NCI-H187 (cell line): ENCODE measurements at places on chromosomes 5 and 9.

GRCh38 chr9:82080265-82080664, 91.7 kb downstream of the SPATA31D1 start:
- DNase-seq = no peak

- no peak for DNase-seq
These were observed 19.2 kb upstream of the ERBIN start for GRCh38 chr5:65907135-65907534.

- no peak for DNase-seq
These were observed 22.6 kb downstream of the ANKS6 start for GRCh38 chr9:98773721-98774120.

DNA sequence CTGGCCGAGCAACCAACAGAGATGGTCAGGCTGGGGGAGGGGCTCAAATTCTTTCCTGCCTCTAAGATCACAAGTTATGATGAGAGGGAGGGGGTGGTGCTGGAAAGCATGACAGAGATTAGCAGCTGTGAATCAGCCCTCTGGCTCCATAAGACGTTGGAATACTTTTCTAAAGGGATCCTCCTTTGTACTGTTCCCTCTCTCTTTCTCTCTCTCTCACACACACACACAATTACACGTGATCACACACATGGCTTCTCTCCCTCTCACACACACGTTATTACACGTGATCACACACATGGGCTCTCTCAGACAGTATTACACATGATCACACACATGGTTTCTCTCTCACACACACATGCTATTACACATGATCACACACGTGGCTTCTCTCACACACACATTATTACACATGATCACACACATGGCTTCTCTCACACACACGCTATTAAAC, at the start of gene SLC45A2:
Gene SLC45A2 (minus strand): TSS at position 23 of the 454 bp plus-strand sequence. CDS start 110 bp downstream, outside the sequence.
- DNase-seq = no peak

DNA sequence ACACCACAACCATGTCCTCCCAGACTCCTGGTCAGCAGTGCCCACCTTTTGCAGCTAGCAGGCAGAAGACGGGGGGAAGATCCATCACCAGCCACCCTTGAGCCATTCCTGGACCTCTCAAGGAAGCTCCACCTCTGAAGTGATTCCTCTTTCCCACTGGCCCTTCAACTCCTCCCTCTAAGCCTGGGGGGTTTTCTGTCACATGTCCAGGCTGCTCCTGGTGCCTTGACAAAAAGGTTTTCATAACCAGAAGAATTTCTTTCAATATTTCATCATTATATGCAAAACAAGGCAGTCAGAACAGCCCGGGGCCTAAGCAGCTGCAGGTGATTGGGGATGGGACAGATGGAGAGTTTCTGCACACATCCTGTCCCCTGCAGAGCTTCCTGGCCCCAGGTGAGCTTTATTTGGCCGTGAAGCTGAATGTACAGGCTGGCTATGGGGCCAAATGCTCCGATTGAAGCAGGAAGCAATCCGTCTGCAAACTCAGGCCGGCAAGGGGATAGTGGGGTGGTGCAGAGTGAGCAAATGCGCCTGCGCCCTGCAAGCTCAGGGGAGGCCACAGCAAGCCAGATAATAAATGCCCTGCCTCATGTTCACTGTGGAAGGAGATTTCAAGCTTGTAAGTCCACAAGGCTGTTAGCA, 173.5 kb downstream of the C5orf15 start:
- no peak for DNase-seq

GRCh38 chr9:109016132-109016531, 2.8 kb upstream of the CTNNAL1 start:
- DNase-seq = no peak

DNA sequence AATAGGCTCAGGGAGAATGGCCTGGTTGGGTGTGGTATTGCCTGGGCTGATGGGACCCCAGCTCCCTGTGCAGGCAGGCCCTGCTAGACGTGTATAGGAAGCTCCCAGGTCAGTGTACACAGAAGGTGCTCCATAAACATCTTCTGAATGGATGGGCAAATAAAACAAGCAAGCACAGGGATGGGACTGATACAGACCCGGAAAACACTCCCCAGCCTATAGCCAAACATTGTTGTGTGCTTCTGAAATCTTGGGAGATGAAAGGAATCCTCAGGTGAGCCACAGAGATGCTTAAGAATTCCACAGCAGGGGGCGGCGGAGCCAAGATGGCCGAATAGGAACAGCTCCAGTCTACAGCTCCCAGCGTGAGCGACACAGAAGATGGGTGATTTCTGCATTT, 151.8 kb downstream of the ENTREP1 start:
- peak; percentile 3 for DNase-seq

- DNase-seq = no peak
These were observed 43.1 kb downstream of the CAMK2A start for GRCh38 chr5:150246429-150246828.

DNA sequence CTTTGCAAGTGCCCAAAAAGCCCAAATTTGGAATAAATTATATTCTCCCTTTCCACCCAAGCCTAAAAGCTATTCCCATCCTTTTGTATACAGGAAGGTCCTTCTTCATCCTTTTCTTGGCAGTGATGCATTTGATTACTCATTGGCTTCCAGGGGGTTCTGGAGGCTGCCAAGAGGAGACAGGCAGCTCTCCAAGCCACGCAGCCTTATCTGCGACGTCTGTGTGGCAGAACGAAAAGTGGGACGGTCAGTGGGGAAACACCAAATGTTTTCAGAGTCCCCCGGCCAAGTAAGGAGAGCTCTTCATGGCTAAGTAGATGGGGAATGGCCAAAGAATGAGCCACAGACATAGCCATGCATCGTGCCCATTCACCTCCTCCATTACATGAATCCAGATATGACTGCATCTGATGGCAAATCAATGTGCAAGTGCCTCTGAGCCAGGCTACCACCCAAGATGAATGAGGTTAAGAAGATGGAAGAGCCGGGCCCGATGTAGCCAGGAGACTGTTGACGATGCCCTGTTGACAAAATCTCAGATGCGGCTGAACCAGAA, 12.1 kb downstream of the ADAM19 start:
- DNase-seq = no peak

- DNase-seq = no peak
These were observed 161.2 kb downstream of the SLF1 start for GRCh38 chr5:94779684-94780083.

DNA sequence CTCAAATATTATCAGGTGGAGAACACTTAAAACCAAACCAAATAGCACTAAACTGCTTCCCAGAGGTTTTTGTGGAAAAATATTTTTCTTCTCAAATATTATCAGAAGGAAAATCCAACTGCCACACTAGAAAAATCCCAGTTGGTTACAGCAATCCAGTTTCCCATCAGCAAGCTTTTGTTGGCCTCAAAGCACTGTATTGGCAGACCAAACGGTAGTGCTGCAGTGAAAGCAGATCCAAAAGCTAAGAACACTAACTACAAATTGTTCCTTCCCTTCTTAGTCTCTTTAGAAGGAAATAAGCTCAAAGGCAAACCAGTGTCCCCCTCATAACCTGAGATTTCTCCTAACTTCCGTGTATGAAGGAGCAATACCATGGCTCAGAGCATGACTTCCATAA, 105.3 kb downstream of the TRIM36 start:
- no peak for DNase-seq

DNA sequence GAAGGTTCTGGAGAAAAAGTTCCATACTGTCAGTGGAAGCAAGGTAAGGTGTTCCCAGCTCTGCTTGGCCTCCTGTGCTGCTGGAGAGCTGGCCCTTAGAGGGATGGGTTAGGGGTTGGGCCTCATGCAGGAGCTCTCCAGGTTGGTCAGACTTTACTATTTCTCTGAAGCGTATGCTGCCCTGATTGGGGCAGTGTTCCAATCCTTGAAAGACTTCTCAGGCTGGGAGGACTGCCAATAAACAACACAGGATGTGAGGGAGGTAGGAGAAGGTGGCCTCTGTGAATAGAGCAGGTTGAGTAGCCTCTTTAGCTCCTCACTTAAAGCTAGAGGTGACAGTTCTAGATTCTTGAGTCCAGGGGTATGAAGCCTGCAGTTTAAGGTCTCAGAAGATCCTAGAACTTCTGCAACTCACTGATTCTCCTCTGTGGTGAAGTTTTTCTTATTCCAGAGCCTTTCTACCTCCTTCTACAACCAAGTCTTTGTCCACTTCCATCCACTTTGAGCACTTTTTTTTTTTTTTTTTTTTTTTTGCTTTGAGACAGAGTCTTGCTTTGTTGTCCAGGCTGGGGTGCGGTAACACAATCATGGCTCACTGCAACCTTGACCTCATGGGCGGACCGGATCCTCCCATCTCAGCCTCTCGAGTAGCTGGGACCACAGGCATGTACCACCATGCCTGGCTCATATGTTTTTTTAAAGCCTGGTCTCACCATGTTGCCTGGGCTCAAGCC, 3.0 kb downstream of the HNRNPAB start:
- no peak for DNase-seq

DNA sequence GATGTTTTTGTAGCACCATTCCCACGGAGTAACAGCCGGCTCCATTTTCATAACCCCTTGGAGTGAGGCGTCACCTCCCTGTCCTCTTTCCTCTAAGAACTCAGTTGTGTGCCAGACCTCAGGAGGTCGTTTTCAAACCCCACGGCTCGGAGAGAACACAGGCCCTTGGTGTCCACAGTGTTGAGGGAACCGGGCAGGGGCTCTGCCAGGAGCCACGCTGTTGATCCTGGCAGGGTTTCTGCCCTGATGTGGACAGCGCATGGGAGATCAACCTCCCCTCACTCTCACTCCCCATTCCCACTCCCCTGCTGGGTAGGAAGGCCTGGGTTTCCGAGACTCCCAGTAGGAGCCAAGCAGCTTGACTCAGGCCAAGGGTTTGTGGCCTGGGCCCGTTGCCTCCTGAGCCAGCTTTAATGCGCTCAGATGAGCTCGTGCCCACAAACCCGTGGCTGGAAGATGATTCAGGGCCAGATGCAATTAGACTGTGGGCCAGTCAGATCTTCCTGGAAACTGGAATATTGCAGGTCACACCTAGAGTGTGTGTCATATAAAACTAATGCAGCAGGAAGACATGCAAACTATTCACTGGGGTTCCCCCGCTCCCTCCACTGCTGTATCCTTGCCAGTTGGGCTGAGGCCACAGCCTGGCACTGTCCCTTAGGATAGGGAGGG, 133.4 kb downstream of the SLC12A2 start:
- DNase-seq = no peak

DNA sequence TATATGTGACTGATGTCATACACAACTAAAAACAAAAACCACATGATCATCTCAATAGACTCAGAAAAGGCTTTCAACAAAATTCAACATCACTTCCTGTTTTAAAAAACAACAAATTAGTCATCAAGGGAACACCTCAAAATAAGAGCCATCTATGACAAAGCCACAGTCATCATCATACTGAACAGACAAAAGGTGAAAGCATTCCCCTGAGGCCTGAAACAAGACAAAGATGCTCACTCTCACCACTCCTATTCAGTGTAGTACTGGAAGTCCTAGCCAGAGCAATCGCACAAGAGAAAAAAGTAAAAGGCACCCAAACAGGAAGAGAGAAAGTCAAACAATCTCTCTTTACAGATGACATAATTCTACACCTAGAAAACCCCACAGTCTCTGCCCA, 893.5 kb upstream of the EDIL3 start:
- no peak for DNase-seq

GRCh38 chr9:109918339-109919163, 138.6 kb downstream of the PALM2AKAP2 start:
- no peak for DNase-seq

GRCh38 chr9:5620494-5620893, 8.4 kb upstream of the RIC1 start:
- no peak for DNase-seq

GRCh38 chr5:72122602-72123001, 15.3 kb downstream of the MAP1B start:
- peak; percentile 34 for DNase-seq

GRCh38 chr9:83936523-83936922, 15.3 kb upstream of the KIF27 start:
- DNase-seq = no peak

GRCh38 chr5:100905259-100905914, 2.3 kb upstream of the ST8SIA4 start:
- no peak for DNase-seq

GRCh38 chr5:52727576-52727975, 60.1 kb upstream of the ITGA1 start:
- no peak for DNase-seq

DNA sequence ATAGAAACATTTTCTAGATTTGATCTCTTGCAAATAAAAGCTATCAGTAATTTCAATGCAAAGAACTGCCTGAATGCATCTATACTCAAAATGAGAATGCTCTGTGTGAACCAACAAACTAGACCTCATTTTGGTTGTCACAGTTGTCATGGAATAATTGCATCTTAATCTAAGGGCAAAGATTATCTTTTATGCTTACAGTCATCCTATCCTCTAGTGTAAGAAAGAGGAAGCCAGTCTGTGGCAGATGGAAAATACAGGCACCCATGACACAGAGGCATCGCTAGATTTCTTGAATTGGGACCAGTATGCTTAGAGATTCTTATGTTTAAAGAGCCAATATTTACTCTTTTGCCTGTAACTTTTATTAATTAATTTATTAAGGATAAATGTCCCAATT, 95.0 kb downstream of the MACIR start:
- DNase-seq = no peak
